ENCODE measurements at places on chromosomes 6 and 20.

GRCh38 chr6:149054559-149055194 lies 262.8 kb upstream of the TAB2 start:
- DNase-seq, result no peak

DNA sequence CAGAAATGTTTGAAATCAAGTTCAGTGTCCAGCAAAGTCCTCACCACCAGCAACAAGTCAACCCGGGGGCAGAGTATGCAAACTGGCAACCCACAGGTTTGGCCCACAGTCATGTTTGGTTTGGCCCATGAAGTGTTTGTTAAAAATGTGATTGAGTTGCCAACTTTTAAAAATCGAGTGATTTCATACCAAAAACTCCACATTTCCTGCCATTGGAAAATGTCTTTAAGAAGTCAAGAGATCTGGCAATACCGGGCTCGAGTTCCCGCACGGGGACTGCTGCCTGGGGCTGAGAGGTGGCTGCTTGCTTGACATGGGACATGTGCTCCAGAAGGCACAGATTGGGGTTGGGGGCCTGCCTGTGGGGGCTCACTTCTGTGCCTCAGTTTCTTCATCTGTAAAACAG lies 36.1 kb downstream of the PREX1 start:
- no peak for DNase-seq

GRCh38 chr20:4961746-4962145 lies 39.6 kb downstream of the SLC23A2 start:
- no peak for DNase-seq

DNA sequence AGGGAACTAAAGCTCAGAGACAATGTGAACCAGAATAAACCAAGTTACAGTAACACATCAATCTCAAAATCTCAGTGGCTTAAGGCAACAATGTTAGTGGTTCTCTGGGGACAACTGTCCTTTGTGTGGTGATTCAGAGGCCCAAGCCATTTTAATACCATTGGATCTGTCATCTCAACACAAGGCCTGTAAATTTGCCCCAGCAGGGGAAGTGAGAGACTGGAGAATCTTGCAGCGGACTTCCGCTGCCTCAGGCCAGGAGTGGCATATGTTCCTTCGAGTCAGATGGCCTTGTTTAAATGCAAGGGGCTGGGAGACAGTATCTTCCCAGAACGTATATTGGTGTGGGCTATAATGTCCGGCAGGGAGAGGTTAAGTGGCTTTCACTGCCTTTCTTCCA lies 126.0 kb downstream of the CD83 start:
- DNase-seq, result no peak

DNA sequence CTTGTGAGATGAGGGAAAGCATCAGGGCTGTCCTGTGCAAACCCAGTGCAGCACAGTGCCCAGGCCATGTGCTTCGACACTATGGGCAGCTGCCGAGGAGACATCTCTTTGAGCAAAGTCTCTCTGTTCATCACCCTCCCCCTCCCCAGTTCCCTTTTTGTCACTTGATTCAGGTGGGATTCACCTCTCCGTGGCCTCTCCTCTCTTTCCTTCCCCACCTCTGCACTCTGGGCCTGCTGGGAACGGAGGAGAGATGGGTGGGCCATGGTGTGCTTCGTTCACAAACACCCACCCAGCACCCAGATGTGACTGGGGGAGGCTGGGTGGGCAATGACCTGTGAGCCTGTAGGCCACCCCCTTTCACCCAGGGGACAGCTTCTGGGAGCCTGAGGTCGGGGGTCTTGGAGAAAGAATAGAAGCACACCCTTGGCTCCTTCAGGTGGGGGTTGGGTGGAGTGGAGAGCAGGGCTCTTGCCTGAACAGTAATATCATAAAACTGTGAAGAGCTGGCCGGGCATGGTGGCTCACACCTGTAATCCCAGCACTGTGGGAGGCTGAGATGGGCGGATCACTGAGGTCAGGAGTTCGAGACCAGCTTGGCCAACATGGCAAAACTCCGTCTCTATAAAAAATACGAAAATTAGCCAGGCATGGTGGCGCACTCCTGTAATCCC lies 33.5 kb upstream of the DLGAP4 start:
- DNase-seq, result no peak

- no peak for DNase-seq
These were observed 31.0 kb downstream of the TIAM2 start for GRCh38 chr6:155026022-155026705.

GRCh38 chr6:158868890-158869825 lies 50.0 kb upstream of the EZR start:
- DNase-seq, result peak; percentile 87

- no peak for DNase-seq
These were observed 10.0 kb downstream of the FRK start for GRCh38 chr6:116050737-116051136.

GRCh38 chr6:26254724-26255123 lies 110.3 kb upstream of the BTN3A2 start:
- DNase-seq, result no peak

GRCh38 chr6:47832386-47833100 lies 50.7 kb downstream of the OPN5 start:
- no peak for DNase-seq

DNA sequence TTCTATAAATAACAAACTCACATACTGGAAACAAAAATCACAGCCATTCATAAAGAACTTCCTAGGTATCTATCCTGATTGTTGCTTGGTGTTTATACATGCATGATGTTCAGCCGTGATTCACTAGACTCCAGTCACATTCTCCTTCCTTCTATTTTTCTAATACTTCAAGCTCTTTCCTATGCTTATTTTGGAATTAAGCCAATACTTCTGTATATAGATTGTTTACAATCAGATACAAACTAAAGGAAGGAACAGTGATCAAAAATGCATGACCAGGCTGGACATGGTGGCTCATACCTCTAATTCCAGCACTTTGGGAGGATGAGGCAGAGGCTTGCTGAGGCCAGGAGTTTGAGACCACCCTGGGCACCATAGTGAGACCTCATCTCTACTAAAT lies 377.5 kb upstream of the IRAK1BP1 start:
- DNase-seq, result no peak

DNA sequence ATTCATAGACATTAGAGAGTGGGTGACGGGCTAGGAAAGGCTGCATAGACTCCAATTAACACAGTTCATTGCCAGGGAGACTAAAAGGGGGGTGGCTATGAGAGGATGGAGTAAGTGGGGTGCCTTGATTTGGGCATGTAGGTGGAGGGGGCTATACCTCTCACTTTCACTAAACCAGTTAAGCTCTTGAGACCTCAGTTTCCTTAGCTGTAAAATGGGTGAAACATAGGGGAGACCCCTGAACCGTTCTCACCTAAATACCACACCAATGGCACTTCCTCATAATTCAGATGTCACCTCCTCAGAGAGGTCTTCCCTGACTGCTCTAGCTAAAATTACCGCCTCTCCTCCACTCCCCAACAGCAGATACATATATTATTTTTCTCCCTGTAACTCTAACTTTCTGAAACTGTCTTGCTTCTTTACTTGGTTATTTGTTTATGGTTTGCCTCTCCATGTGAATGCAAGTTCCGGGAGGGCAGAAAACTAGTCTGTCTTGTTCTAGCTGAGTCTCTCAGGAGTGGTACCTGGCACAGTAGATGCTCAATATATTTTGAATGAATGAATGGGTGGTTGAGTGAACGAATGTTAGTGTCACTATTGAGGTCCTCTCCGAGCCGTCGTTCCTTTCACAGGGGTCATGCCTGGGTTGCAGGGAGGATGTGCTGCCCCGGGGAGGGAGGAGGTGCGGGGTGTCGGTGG lies 615 bp upstream of the EYA2 start:
- DNase-seq, result no peak

All from NCI-H1436 (cell line).